ENCODE measurements at places on chromosomes 2 and 18. TPM values are rescaled to one million over a fixed set of nuclear protein-coding genes. Genes with fewer than 3 reads are reported as not detected.

MBP gene
- 619 TPM for total RNA-seq

SOWAHC gene
- total RNA-seq, result 19.5 TPM

CYP26B1 gene
- 9.8 TPM for total RNA-seq

SLC23A3 gene
- 0.69 TPM for total RNA-seq

CD8B gene
- total RNA-seq, result 2.4 TPM

MAP2 gene
- 215 TPM for total RNA-seq

GATA6 gene
- 4.6 TPM for total RNA-seq

SERPINB3 gene
- total RNA-seq, result not detected

Data from spinal cord (tissue), 10 donors.